A549 (cell line): ENCODE measurements at places on chromosomes 1 and 21. TPM values are rescaled to one million over a fixed set of nuclear protein-coding genes. Genes with fewer than 3 reads are reported as not detected.

GRCh38 chr1:9269078-9269501 is 23.6 kb upstream of the SPSB1 start:
- DNase-seq, result no peak

DNA sequence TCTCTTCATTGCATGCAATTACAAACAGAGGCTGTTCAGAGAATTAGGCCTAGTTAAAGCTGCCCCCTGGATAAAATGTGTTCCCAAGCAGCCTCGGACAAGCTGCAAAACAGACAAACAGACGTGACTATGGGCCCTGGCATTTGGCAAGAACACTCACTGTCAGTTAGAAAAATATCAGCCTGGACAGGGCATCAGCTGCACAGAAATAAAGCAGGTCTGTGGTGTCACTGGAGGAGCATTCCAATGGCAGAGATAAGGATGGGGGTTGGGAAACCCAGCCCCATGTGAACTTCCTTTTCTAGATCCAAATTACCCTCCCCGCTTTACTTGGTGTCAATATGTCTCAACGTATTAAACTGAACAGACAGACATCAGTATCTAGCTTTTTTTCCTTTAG is 177.1 kb downstream of the GPATCH2 start:
- DNase-seq, result no peak

Gene MCOLN3
- 3.0 to 4.2 TPM (median 3.6 TPM) in 3 replicates for polyA plus RNA-seq

DNA sequence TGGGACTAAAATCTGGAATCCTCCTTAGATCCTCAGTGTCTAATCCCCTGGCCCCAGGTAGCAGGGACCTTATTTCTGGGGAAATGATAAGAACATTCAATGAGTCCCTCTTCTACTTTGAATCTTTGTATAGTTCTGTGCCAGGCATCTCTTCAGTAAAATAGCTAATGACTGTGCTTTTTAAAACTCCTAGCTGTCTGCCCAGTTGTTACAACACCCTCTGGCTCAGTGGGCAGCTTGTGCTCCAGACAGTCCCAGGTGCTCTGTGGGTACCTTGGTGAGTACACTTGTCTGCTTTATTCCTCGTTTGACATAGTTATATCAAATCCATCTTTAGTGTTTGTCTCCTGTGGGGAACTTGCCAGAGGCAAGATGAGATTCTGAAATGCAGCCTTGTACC is 18.0 kb downstream of the TGFB2 start:
- no peak for DNase-seq

- no peak for DNase-seq
Observed at GRCh38 chr1:157721985-157722384, 21.4 kb upstream of the FCRL3 start.

Gene FALEC
- 0.28 to 0.80 TPM (median 0.74 TPM) in 3 replicates for polyA plus RNA-seq

- no peak for DNase-seq
Observed at GRCh38 chr21:45443595-45444181, 38.7 kb downstream of the COL18A1 start.

GRCh38 chr1:41322835-41323234 is 38.4 kb upstream of the FOXO6 start:
- peak; percentile 55 for DNase-seq

GRCh38 chr1:43668956-43669355 is 19.0 kb downstream of the KDM4A start:
- no peak for DNase-seq

- DNase-seq, result peak; percentile 43
Observed at GRCh38 chr1:186404454-186405051, 28.9 kb downstream of the ODR4 start.

DNA sequence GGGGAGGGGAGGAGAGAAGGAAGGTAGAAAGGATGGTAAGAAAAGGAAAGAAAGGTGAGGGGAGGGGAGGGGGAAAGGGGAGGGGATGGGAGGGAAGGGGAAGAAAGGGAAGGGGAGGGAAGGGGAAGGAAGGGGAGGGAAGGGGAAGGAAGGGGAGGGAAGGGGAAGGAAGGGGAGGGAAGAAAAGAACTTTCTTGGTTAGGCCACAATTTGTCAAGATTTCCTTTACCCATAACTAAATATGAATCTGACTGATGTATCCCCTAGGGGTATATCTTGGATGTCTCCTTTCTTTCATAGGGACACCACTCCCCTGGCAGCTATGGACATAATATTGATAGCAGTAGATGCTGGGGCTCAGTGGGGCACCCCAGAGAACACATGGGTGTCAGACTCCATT is 54.4 kb upstream of the PRELP start:
- no peak for DNase-seq

GRCh38 chr1:47875036-47875435 is 122.1 kb downstream of the TRABD2B start:
- DNase-seq, result no peak

Gene HFM1
- polyA plus RNA-seq, result 0.04 to 0.08 TPM (median 0.07 TPM) in 3 replicates

DNA sequence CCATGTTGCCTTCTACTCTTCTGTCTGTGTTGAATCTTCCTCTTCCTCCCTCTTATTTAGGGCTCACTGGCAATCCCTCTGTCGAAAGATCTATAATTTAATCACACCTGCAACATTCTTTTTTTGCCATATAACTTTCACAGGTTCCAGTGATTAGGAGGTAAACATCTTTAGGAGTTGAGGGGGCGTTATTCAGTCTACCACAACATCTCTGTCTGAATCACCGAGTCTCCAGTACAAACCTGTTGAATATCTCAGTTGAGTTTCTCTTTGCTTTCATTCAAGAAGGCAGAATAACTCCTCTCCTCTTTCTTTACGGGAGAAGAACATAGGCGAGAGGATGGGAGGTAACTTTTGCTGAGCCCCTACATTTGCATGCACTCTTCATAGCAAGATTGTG is 101.9 kb upstream of the CDC42BPA start:
- no peak for DNase-seq

DNA sequence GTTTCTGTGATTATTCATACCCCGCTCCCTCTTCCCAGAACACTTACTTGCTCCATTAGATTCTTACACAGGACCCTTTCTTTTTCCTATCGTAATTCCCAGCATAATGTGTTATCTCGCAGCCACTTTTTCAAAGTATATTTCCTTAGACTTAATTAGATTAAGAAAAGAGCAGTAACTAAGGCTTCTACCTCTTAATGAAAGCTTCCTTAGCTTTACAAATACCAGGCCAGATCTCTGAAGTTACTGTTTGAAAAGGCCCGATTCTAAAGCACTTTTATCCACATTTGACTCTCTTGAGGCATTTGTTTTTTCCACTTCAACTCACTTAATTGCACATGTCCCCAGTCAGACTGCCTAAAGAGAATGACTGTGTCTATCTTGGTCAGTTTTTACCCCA is 1264.3 kb upstream of the ADGRL2 start:
- DNase-seq, result no peak

Gene TTLL7
- polyA plus RNA-seq, result 1.6 to 2.3 TPM (median 1.8 TPM) in 3 replicates

DNA sequence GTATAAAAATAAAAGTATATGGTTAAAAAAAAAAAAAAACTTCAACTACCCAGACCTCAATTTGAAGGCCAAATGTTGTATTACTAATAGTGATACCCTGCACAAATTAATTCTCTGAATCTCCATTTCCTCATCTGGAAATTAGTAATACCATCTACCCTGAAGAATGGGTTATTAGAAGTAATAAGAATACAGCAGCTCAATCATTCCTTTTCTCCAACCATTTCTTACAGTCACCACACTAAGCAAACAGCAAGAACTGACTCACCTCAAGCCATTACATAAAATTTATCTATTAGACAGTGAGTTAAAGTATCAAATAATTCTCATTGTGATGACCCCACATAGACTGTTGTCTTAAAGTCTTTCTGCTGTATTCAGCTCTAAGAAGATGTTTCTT is 39.6 kb downstream of the RERE start:
- no peak for DNase-seq

- DNase-seq, result no peak
Observed at GRCh38 chr21:16046656-16047330, 317.0 kb downstream of the USP25 start.

GRCh38 chr1:41500378-41500777 is 15.9 kb upstream of the EDN2 start:
- DNase-seq, result peak; percentile 52

DNA sequence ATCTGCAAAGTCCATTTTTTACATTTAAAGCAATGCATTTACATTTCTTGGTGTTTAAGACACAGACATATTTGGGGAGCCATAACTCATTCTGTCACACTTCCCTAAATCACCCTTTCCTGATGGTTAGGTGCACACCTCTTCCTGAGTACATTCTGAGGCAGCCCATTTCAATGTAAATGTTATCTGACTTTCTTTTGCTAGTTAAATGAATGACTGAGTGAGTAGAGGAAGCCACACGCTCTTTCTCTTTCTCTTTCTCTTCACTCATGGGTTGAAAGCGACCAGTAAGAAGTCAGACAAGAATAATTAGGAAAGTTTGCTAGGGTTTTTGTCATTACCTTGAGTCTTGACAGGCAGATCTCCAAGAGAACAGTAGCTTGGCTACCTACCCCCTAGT is 143.1 kb downstream of the S1PR1 start:
- DNase-seq, result no peak

DNA sequence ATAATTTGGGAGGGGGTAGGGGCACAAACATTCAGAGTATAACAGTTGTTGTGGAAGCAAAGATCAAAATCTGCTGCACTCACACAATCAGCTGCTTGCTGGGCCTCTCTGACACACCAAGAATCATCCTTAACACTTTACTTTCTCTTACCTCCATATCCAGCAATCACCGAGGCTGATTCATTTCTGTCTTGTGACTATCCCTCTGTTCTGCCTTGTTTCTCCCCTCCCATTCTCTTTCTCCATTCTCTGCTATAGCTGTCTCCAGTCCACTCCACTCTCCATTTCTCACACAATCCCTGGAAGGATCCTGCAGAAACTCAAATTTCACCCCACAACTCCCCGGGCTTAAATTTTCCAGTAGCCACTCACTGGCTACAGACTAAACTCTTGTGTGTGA is 91.8 kb upstream of the NGF start:
- DNase-seq, result no peak

- no peak for DNase-seq
Observed at GRCh38 chr1:76037324-76037723, 37.2 kb upstream of the ST6GALNAC3 start.

- no peak for DNase-seq
Observed at GRCh38 chr1:62625415-62625814, 28.1 kb downstream of the ANGPTL3 start.

Gene LCE2C
- polyA plus RNA-seq, result not detected in 3 replicates

Gene LCA5L
- polyA plus RNA-seq, result 0.90 to 1.1 TPM (median 0.99 TPM) in 3 replicates

Gene ERICH3
- not detected in 3 replicates for polyA plus RNA-seq

DNA sequence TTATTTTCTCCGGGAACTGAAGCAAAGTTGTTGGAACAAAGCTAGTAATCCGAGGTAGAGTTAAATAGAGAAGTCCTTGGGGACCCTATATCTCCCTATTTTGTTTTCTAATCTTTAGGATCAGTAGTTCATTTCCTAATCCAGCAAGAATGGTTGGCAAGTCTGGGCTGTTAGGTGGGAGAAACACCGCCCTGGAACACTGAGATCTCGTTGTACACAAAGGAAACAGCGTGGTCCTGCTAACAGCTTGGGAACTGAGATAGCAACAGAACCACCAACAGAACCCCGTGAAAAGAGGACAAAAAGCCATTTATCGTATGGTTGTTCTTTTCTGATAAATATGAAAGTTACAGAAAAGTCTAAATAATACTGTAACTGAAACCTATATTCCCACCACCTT is 121.9 kb upstream of the CDC42BPA start:
- no peak for DNase-seq

DNA sequence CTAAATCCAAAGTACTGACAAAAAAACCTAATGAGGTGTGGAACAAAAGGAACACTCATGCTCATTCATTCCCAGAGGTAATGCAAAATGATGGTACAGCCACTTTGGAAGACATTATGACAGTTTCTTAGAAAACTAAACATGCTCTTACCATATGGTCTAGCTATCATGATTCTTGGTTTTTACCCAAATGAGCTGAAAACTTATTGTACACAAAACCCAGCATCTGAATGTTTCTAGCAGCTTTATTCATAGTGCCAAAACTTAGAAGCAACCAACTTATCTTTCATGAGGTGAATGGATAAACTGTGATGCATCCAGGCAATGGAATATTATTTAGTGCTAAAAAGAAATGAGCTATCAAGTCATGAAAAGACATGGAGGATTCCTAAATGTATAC is 318.4 kb upstream of the OLFM3 start:
- no peak for DNase-seq

Gene BTG2
- 7.2 to 9.2 TPM (median 8.0 TPM) in 3 replicates for polyA plus RNA-seq

DNA sequence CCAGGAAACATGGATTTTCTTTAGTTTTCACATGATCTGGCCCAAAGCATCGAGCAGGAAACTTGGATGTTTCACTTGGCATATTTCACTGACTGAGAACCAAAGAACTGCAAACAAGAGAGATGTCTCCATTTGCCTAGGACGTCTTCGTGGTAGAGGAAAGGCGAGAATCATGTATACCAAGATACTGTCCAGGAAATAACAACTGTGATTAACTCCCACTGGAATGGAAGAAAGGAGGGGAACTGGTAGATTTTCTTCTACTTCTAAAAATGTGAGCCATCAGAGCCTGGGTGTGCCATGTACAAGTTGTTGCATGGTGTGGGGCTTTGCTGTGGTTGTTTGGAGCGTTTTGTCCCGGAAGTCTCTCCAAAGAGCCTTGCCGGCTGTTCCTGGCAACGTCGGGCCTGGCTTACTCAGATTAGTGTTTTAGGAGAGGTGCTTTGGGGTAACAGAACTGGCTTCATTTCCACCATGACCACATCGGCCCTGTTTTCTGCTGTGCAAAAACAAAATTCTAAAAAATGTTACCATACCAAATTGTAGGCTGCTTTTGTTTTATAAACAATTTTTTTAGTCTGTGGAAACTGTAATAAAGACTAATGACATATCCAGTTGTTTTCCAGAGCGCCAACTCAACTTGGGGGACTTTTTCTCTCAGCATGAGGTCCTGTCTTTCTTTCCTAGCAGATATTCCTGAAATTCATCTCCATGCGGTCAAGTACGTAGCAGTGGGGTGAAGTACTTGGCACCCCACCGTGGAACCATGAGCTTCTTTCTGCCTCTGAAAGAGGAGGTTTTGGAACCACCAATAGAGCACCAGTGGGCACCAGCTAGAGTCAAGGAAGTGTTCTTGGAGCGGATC is 118.3 kb downstream of the TM2D1 start:
- DNase-seq, result no peak

DNA sequence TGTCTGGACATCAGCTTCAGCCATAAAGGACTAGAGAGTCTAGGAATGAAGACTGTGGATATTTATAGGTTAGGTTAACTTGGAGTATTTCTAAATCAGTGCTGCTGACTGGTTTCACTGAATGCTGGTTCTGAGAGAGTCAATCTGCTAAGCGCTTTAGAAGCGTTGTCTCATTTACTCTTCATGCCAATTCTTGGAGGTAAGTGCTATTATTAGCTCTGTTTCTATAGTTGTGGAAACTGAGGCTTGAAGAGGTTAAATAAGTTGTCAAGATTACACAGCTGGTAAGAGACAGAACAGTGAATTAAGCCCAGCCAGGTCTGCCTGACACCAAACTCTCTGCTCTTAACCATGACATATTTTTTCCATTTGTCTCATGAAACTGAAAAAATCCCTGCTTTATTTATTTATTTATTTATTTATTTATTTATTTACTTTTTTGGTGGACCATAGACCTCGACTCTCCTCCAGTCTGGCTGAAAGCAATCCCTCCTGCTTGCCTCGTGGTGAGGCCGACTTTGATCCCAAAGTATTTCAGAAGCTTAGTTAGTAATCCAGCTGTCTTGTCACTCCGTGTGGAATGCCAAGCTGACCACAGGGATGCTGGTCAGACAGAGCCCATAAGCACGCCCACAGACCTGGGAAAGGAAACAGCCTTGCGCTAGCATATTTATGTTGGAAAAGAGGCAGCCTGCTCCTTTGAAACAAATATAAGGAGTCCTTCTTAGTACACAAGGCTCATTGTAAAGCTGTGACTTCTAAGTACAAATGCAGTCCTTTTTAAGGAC is 16.9 kb downstream of the NTMT2 start:
- no peak for DNase-seq
